ENCODE measurements at places on chromosomes 1 and 21.

- no peak for DNase-seq
Observed at GRCh38 chr1:29177022-29177705, 4.5 kb downstream of the SRSF4 start.

DNA sequence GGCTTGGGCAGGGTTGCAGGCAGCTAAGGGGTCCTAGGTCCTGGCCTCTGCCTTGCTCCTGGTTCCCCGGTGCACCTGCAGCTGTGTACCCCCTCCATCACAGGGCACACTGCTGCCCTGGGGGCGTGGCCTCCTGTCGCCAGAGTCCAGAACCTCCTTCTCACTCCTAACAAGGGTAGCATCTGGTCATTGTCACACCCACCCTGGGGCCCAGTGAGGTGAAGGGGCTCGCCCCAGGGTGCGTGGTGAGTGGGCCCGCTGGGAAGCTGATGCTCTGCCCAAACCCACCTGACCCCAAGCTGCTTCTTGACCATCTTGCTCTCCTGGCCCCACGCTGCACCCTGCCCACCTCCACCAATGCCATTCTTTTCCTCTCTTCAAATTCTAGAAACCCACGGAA, 44.5 kb downstream of the AJAP1 start:
- no peak for DNase-seq

DNA sequence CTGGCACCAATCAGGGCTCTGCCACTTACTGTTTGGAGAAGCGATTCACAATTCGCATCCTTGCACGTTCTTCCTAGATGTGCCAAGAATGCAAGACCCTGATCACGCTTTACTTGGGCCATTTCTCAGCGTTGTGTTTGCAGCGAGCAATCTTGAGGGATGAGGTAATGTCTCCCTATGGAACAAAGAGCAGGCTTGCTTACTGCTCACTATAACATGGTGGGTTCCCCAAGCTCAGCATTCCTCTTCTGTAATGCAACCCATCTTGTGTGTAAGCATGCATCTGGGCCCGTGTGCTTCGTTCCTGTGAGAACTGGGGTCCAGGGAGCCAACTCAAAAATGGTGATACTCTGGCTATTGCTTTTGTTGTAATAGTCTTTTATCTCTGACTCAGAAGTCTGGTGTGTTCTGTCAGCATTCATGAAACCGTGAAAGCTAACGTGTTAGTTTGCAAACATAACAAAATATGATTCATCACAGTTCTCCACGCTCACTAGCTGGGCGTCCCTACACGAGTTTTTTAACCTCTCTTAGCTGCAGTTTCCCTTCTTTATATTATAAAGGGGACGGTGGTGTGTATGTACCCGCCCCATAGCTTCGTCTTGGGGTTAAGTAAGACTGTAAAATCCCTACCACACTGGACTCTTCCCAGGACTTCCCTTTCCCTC, 33.3 kb downstream of the DNTTIP2 start:
- no peak for DNase-seq

GRCh38 chr1:117146072-117146471, 24.5 kb upstream of the TRIM45 start:
- DNase-seq: no peak

GRCh38 chr1:201053155-201053860, 29.8 kb upstream of the KIF21B start:
- DNase-seq: no peak

- no peak for DNase-seq
Observed at GRCh38 chr1:37767488-37767887, 2.6 kb upstream of the EPHA10 start.

GRCh38 chr1:34847094-34847493, 12.5 kb downstream of the SMIM12 start:
- DNase-seq: no peak

GRCh38 chr1:227357927-227358302, 39.6 kb upstream of the CDC42BPA start:
- no peak for DNase-seq

DNA sequence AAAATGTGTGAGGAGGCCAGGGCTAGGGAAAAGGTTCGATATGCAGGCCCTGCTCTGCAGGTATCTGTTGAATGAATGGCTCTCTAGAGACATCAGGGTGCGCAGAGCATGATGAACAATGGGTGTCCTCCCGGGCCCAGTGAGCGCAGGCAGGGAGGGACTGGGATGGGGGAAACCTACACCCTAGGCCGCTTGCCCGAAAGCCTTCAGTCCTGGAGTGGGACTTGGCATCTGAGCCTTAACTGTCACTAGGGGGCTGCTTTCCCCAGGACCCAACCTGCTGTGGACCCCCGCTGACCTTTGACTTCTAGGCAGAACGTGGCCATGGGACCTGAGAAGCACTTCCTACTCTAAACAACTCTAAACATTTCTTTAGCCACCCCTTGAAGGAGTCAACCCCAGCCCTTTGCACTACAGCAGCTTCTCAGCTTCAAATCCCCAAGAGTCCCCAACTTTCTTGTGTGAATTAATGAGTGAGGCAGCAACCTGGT, 444 bp upstream of the MAP3K6 start:
- no peak for DNase-seq

DNA sequence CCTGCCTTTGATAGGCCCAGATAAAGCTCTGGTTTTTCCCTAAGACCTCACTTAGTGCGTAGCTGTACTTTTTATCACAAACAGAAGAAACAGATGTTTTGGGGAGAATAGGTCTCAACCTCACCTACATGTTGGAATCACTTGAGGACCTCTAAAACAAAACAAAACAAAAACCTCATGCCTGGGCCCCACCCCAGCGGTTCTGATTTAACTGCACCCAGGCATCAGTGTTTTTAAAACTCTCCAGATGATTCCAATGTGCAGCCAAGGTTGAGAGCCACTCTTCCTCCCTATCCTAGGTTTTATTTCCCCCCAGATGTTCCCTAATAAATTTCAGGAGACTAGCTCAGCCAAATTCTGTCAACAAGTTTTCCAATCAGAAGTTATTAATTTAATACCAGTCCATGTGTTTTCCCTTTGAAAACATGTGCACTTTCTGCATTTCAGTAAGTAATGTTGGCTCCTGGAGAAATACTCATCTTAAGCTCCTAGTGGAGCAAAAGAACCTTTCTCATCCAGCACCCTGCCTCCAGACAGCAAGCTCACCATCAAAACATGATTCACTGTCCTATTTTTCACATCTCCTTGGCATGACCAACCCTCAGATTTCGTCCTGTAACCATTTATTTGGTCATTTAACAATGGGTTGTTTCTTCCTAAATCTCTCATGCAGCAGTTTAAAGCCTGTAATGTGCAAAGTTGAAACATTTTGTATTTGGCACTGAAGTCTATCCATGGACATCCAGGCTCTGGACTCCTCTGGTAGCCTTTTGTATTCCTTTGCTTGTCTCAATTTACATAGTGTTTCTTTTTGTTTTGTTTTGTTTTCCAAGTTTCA, 27.5 kb downstream of the LRRC8C start:
- no peak for DNase-seq

GRCh38 chr1:201310986-201311355, 27.7 kb downstream of the PKP1 start:
- DNase-seq: no peak

DNA sequence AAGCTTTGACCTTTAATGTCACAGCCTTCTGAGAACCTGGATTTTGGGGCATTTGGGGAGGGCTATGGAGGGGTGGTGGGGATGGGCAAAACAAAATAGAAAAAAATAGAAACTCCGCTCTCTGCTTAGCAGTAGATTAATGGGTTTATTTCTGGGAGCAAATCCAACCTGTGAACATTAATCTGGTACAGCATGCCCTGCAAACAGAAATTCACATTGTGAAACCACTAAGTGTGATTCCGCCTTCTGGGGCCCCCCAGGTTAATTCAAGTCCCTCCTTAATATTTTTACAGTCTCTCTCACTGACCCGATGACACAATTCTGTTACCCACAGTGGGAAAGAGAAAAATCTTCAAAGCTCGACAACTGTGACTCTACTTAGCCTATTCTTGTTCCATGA, 76.4 kb downstream of the TIAM1 start:
- no peak for DNase-seq

GRCh38 chr1:182193908-182194550, 132.5 kb upstream of the ZNF648 start:
- no peak for DNase-seq

DNA sequence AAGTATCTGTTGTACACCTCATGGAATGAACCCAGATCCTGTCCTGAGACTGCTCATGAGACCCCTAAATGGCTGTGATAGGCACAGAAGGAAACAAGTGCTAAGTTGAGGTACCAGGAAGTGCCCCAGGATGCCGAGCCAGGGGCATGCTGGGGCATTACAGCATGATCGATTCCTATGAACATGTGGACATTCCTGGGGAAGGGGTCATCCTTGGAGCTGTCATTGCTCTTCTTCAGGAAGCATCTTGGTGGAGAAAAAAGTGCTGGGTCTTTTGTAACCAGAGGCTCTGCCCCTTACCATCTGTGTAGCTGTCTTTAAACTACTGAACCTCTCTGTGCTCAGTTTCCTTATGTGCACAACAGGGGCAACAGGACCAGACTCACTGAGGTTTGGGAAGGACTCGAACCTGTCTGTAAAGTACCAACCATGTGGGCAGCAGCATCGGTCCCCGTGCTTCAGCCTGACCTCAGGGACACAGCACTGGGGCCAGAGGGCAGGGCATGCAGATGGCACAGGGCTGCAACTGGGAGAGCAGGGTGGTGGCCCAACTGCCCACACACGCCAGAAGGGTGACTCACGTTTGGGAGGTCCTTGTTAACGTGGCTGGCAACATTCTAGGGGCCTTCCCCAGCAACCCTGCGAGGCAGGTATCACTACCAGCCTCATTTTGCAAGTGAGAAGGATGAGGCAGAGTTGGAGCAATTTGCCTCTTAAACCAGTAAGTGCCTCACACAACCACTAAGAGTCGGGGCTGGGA, 142.3 kb upstream of the EDN2 start:
- no peak for DNase-seq

DNA sequence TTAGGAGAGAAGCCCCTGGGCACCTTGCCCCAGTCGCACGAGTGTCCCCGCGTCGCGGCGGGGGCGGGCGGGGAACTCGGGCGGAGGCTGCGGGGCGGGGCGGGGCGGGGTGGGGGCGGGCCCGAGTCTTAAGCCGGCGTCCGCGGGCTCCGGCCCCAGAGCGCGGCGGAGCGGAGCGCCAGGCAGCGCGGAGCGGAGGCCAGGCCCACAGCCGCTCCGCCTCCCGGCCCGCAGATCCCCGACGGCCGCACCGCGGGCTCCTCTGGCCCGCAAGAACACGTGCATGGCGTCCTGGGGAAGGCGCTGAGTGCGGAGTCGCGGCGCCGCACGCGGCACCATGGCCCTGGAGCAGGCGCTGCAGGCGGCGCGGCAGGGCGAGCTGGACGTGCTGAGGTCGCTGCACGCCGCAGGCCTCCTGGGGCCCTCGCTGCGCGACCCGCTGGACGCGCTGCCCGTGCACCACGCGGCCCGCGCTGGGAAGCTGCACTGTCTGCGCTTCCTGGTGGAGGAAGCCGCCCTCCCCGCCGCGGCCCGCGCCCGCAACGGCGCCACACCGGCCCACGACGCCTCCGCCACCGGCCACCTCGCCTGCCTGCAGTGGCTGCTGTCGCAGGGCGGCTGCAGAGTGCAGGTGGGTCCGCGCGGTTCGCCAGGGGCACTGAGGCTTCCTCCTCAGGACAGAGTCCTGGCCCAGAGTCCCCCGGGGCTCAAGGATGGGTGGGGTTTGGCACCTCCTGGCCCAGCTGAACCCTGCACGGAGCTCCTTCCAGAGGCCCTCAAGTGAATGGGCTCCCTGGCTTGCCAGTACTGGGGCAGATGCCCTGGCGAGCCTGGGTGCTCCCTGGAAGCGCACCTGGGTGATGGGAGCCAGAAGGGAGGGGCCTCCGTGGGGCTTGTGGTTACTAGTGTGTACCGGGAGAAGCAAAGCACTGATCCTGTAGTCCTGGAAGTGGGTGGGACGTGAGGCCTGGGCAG, at the start of gene ESPN:
Gene ESPN (plus strand): TSS at position 158 of the 975 bp plus-strand sequence. CDS start 180 bp downstream, at position 338.
- DNase-seq: no peak

DNA sequence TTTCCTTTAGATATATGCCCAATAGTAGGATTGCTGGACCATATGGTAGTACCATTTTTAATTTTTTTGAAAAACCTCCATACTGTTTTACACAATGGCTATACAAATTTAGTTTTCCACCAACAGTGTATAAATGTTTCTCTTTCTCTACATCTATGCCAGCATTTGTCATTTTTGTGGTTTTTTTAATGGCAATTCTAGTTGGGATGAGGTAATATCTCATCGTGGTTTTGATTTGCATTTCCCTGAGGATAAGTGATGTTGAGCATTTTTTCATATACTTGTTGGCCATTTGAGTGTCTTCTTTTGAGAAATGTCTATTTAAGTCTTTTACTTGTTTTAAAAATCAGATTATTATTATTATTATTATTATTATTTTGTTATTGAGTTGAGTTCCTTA, 35.5 kb downstream of the PLA2G4A start:
- DNase-seq: no peak

DNA sequence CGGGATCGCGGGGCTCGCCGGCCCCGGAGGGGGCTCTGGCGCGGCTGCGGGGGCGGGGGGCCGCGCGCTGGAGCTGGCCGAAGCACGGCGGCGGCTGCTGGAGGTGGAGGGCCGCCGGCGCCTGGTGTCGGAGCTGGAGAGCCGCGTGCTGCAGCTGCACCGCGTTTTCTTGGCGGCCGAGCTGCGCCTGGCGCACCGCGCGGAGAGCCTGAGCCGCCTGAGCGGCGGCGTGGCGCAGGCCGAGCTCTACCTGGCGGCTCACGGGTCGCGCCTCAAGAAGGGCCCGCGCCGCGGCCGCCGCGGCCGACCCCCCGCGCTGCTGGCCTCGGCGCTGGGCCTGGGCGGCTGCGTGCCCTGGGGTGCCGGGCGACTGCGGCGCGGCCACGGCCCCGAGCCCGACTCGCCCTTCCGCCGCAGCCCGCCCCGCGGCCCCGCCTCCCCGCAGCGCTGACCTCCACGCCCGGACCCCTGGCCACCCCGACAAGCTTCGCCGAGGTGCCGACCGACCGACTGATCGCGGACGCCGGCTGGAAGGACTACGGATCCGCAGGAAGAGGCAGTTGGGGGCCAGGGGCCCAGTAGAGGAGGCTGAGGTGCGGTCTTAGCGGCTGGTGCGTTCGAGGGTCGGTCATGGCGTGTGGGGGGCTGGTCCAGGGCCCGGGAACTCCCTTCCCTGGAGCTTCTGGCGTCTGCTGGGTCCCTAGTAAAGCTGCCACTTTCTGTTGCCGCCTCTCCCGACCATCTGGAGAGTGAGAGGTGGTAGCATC, 711 bp downstream of the TRNP1 start:
- DNase-seq: no peak

DNA sequence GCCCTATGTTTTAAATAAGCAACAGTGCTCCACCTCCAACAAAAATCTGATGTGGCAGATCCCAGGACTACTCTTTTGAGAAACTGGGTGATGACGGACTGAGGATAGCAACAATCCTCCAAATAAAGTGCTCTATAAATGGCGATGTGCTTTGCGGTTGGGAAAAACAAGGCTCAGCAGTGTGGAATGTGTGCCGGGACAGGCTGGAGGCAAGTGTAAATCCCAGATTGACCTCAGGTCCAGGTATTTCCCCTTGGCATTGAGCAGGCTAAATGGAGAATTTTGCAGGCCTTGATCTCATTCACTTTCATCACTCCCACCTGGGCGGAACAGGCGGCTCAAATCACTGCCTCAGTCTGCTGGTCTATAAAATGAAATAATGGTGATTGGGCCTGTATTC, 35.1 kb downstream of the LRRC42 start:
- DNase-seq: no peak
